ENCODE measurements at places on chromosomes 12 and 14.

DNA sequence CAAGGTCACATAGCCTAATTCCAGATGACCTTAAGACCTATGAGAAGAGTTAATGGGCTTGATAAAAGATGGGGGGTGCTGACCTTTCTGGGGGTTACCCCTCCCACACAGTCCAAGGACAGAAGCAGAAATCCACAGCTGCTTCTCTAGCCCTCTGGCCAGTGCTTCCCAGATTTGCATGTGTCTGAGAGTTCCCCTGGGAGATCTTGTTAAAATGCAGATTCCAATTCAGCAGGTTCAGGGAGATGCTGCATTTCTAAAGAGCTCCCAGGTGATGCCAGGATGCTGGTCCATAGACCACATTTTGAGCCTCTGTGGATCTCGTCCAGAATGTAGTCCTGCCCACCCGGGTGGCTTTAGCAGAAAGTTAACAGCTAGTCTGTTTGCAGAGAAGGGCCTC is 82.1 kb downstream of the WSCD2 start:
- DNase-seq: no peak

DNA sequence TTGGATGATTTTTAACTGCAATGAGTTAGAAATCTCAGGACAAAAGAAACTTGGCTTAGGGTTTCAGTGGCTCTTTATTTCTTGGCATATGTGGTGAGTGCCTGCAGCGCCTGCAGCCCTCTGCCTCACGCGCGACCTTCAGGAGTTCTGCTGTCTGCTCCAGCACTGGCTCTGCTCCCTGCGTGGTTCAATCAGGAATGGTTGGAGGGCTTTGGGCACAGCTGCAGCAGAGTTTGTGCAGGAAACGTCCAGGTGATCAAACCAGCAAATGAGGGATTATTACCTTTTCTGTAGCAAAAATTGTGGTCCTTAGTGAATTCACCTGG is 19.8 kb downstream of the PPM1H start:
- no peak for DNase-seq

GRCh38 chr14:103894034-103894722 is 34.1 kb upstream of the TDRD9 start:
- DNase-seq: no peak

DNA sequence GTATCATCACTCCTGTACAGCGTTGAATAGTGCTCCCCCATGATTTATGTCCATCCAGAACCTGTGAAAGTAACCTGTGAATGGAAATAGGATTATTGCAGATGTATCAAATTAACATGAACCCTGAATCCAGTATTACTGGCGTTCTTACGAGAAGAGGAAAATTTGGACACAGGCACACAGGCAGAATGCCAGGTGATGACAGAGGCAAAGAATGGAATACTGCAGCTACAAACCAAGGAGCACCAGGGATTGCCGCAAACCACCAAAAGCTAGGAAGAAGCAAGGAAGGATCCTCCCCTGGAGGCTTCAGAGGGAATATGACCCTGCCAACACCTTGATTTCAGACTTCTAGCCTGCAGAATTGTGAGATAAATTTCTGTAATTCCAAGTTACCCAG is 113.5 kb upstream of the EGLN3 start:
- no peak for DNase-seq

DNA sequence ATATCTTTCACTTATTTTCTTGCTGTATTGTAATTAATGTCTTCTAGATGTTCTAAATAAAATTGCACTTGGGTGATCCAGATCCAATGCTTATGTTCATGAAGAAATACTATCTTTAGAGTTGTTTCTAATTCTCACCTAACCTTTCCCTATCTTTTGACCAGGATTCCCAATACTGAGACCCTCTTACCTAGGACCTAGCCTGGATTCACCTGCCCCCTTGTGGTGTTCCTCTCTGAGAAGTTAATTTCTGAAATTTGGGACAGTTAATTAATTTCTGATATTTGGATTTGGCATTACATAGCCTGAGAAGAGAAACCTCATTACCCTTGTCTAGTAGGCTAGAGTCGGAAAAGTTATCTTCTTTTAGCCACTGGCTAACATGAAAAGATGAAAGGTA is 29.5 kb downstream of the FOXA1 start:
- no peak for DNase-seq

GRCh38 chr14:53043027-53043581 is 92.3 kb upstream of the FERMT2 start:
- no peak for DNase-seq

GRCh38 chr12:90085494-90086274 is 377.0 kb upstream of the ATP2B1 start:
- DNase-seq: no peak

- no peak for DNase-seq
Observed at GRCh38 chr12:39620659-39621658, 1.4 kb upstream of the ABCD2 start.

GRCh38 chr12:120229071-120229486 is 28.2 kb upstream of the RPLP0 start:
- no peak for DNase-seq

GRCh38 chr12:13981296-13981962 is at the start of gene GRIN2B:
GRIN2B (minus strand) TSS chr12:13981602; CDS start chr12:13866208, 115,394 bp downstream.
- no peak for DNase-seq

- DNase-seq: no peak
Observed at GRCh38 chr12:69388371-69388770, 28.8 kb downstream of the YEATS4 start.

GRCh38 chr14:65769151-65769550 is 356.6 kb downstream of the FUT8 start:
- no peak for DNase-seq
